ENCODE measurements at places on chromosomes 7 and 10.
A peak's percentile ranks its signal among the peaks of the same experiment; 100 is the strongest.

- DNase-seq = no peak
Observed at GRCh38 chr7:141208539-141208938, 134.7 kb downstream of the TMEM178B start.

DNA sequence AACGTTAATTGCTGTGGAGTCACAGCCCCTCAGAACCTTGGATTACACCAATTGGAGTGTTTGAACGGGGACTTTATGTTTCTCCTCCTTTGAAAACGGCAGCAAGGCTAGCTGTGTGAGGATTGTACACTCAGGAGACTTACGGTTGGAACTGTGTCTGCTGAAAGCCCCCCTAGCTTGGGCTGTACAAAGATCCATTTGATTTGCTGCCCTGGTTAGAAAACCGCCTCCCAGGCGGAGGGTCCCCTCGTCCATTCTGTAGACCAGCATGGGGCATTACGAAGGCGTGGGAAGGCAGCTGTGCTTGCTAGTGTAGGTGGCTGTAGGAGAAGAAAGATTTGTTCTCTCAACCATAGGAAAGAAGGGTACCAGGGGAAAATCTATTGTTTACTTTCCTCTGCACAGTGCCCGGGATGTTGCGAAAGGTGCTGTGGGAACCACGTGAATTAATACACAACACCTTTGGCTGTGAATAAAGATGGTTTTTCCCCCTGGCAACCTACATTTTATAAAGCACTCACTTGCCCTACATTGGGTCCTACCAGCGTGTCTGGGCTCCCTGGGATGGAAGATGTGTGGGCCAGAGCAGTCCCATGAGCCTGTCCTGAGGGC, 73.4 kb upstream of the BTBD16 start:
- DNase-seq = no peak

GRCh38 chr7:41241641-41242040, 461.2 kb downstream of the INHBA start:
- DNase-seq = no peak

DNA sequence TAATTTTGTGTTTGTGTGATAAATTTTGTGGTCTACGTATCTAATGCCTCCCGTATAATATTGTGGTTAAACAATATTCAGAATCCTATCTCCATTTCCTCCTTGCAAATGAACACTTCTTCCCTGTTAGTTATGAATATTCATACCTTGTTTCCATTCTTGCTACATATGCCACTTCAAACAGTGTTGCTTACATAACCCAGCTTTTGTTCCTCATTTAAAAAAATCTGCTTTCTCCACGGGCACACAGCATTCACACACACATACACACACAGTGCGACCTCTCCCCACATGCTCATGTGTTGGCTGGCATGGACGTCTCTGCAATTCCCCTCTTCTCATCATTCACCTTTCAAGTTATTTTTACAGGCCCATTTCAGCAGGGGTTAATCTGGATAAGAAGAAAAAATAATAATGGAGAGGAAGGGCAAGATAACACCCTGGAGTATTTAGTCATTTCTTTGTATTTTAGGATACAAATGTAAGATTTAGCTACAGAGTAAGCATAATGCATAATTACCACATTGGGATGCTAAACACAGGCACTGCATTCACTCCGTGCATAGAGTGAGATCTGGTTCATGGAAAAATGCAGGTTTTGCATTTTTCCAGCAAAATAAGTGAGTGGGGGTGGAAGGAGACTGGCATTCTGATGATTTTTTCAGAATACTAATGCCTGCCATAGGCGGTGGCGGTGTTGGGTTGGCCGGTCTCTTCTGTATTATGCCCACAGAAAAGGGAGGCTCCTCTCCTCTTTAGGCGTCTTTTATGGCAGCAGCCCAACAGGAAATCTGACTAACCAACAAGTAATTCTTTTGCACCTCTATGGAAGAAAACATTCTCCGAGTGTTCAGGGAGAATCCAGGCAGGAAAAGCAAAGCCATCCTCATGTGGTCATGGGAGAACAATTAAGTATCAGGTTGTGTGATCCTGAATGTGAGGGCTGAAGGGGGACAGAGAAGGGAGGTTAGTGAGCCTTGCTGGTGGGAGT, 31.7 kb upstream of the ELMO1 start:
- no peak for DNase-seq

DNA sequence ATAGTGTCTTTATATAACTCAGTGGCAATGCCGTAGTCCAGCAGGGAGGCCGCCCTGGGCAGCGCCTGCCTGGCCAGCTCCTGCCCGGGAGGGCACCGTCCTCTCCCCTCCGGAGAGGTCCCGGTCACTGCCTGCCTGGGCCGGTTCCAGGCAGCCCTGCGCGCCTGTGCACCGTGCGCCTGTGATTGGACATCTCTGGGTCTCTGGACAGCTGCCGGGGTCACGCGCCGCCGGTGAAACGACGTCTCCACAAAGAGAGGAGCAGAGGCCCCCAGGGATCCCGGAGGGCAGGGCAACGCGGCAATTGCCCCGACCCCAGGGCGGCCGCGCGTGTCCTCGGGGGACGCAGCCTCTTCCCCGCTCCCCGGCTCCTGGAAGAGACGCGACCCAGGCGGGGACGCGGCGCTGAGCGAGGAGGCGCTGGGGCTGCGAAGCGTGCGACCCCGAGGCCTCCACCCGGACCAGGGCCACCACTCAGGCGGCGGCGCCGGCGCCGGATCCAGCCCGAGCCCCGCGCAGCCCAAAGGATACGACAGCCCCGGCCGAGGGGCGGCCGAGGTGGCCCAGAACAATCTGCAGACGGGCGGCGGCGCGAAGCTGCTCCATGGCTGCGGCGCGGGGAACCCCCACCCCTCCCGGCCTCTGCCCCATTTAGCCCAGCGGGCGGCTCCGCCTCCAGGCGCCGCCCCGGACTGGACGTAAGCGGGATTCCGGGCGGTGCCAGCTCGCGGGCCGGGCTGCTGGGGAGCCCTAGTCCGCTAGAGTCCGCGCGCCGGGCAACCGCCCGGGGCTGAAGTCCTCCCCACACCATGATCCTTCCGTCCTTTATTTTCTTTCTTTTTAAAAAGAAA, at the start of gene PHYH:
Gene PHYH (minus strand): TSS at position 628 of the 851 bp plus-strand sequence. CDS start 22 bp downstream, at position 606.
- DNase-seq = peak; percentile 90

All from NCI-H774 (cell line).